Bronchial epithelial cell (primary cell): ENCODE measurements at places on chromosomes 13 and 19.

DNA sequence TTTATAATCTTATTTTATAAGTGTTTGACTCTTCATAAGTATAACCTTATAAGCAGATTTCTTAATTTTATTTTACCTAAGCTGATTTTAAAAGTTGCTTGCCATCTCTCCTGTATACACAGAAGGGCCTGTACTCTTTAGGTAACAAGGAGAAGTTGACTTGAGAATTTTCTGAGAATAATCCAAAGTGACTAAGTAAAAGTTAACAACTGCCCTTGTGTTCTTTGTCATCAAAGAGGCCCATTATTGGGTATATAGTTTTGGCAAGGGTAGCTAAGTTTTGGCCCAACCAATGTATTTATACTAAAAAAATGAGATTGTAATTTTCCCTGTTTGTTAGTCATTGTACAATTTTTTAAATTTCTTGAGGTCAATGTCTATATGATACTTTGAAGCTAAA, 3.2 kb downstream of the LCP1 start:
- no peak for DNase-seq

DNA sequence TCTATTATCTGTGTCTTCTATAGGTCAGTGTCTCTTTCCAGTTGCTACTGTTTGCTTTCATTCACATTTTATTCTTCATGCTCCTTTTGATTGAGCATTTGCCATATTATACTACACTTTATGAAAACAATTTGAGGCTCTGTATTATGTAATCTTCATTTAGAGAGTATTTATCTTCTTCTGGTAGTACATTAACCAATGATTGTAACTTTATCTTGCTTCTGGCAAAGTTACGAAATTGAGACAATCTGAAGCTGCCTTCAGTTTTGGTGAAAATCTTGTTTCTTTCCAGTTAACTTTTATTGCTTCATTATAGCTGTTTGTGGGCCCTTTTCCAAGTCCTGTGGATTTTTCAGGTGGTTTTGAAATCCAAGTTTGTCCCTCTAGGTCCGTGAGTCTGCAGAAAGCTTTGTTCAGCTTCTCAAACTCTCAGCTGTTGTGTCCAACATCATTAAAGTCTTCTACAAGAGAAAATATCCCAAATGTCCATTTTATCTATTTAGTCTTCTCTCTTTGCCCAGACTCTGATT, 1255.4 kb upstream of the SPRY2 start:
- no peak for DNase-seq

DNA sequence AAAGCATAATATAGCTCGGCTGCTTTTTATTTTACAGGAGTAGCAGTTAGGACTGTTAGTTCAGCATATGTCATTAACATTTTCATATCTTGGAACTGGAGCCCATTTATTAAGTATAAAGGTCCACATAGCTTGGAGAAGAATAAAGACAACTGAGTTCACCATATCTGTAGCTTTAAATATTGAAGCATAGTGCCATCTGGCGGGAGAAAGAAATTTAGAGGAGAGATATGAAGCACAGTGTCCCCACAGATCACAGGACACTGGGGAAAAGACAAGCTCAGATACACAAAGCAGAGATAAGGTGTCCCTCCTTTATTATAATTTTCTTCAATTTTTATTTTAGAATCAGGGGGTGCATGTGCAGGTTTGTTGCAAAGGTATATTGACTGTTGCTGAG, 104.7 kb upstream of the FREM2 start:
- peak; percentile 41 for DNase-seq

GRCh38 chr13:21383090-21383489, 76.0 kb downstream of the ZDHHC20 start:
- DNase-seq, result no peak

GRCh38 chr13:100597253-100597652, 8.7 kb upstream of the GGACT start:
- DNase-seq, result no peak

DNA sequence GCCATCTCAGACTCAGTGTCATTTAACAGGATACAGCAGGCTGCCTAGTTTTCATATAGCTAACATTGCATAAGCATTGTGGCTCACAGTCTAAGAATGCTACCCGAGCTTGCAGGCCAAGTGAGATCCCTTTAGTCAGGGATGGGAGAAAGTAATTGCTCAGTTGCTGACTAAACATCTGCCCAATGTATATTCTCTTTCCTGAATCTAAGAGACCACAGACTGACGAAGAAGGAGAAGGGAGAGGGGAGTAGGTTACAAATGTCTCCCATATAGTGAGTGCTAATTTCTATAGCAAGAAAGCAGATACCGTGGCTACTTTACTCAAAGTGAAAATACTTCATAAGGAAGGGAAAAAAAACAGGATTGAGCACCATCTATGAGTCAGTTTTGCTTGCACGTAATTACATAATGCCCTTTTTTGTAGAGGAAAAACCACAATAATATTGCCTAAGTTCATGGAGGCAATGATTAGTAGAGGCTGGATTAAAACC, 453.9 kb downstream of the COG6 start:
- DNase-seq, result peak; percentile 99

DNA sequence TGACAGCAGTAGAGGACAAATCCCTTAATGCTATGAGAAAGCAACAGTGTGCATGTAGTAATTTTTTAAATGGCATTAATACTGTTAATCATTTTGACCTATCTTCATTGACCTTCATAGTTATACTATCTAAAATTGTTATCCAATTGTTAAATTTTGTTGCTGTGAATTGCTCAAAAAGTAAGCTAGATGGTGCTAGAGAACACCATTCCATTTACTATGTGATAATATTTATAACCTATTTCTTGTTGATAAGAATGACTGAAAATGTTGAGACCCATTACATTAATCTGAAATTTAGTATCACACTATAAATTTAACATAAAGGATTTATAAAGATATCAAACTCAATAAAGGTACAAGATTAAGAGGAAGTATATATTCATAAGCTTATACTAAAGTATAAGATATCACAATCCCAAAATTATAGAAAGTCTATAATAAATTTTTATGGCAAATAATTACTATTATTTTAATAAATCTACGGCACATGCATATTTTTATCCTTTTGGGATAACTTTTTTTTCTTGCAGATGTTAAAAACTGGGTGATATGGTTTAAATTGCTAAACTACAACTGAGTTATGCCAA, 1573.3 kb downstream of the PCDH9 start:
- DNase-seq, result peak; percentile 22

DNA sequence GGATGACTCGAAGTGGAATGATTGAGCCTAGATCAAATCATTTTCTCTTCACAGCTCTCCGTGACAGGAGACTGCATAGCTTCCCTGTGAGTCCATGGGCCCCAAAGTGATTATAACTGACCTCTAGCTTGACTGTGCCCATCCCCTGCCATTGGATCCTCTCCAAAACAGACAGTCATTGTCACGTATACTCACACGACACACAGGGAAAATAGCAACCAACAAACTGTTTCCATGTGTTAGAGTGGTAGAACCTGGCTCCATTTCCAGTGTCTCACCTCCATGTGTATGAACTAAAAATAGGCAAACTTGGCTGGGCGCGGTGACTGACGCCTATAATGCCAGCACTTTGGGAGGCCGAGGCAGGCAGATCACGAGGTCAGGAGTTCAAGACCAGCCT, 48.8 kb upstream of the NPAS1 start:
- no peak for DNase-seq

DNA sequence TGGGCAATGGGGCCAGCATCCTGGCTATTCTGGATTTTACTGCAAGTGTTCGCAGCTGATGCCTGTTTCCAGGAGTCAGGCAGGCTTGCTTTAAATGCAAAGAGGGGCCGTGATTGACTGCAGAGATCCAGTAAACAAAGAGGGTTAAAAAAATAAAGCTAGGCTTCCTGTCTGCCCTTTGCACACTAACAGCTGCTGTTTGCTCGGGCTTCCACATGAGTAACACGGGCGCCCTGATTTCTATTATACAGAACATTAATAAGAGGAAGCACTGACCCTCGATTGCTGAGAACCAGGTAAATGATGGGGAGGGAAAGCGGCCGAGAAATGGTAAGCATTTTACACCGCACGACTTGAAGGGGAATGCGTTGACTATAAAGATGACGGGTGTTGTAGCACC, 254.2 kb upstream of the ZNF507 start:
- DNase-seq, result no peak

DNA sequence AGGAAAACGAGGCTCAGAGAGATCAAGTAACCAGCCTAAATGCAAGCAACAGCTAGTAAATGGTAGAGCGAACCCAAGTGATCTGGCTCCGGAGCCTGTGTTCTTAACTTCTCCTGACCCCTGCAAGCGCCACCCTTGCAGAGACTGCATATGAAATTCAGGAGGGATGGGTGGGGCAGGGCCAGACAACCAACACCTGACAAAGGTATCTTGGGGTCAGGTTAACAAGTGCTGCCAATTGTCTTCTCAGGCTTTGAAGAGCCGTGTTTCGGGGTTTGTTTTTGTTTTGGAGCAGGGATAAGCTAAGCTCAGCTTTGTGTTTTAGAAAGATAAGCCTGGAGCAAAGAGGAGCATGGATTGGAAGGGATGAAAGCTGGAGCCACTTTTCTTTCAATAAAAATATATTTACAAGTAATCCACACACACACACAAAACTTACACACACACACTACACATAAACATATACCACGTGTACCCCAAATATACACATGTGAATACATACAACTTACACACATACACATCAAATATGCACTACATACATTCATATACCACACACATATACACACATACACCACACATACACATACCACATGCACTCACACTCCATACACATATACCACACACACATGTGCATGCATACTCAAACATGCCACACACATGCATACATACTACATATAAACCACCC, 722.0 kb downstream of the DIAPH3 start:
- DNase-seq, result no peak

DNA sequence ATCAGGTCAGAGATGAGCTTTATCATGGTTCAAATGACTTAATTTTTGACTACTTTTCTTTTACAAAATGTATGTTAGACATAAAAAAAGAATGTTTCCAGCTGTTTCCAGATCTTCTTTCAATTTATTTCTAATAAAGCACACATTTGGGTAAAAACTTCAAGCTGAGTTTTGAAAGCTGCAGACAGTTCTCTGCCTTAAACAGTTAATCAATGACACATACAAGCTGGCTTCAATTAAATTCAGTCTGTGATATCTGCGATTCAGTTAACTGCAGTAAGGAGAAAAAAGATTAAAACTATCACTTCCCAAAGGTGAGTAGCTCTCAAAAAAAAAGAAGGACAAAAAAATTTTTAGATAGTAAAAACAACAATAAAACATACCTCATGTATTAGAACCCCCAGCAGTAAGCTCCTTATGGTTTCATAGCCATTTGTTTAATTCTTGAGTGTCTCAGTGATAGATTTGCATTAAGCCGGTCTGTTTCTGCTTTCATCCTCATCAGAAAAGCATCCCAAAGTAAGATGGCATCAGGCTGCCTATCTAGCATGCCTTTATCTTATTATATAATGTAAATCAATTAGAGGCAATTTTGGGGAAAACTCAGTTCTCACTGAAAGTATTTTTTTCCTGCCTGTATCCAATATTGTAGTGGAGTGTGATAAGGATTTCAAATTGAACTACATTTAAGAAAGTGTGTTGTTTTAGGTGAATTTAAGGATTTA, 81.8 kb upstream of the STARD13 start:
- no peak for DNase-seq

DNA sequence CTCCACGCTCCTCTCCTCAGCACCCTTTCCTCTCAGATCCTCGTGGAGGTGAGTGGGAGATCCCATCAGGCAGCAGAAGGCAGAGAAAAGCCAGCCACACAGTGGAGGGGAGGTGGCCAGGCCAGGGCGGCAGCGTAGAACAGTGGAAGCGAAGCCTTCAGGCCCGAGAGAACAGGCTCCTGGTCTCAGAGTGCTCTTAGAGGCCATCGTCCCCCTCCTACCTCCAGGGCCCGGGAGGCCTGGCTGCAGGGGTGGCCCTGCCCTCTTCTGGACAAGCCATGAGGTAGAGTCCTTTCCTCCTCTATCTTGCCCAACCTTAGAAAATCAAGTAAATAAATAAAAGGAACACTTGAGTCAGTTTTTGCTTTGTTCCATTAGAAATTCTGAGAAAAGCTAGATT, 202.0 kb downstream of the KATNAL1 start:
- DNase-seq, result no peak

DNA sequence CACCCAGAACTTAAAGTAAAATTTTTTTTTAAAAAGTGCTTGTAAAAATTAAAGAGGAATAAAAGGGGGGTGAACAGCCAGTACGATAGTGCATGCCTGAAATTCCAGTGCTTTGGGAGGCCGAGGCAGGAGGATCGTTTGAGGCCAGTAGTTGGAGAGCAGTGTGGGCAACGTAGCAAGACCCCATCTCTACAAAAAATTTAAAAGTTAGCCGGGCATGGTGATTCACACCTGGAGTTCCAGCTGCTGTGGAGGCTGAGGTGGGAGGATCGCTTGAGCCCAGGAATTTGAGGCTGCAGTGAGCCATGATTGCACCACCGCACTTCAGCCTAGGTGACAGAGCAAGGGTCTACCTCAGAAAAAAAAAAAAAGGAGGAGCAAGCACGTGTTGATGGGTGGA, 7.8 kb downstream of the ADAMTSL5 start:
- DNase-seq, result no peak

- DNase-seq, result no peak
Observed at GRCh38 chr13:44809190-44809589, 180.1 kb downstream of the NUFIP1 start.

- peak; percentile 56 for DNase-seq
Observed at GRCh38 chr19:33094436-33095067, 13.6 kb downstream of the GPATCH1 start.

- peak; percentile 60 for DNase-seq
Observed at GRCh38 chr19:374183-374885, 29.7 kb upstream of the MIER2 start.

- DNase-seq, result no peak
Observed at GRCh38 chr19:17775245-17775927, 19.6 kb upstream of the B3GNT3 start.

GRCh38 chr19:3110126-3110825, 16.1 kb downstream of the GNA11 start:
- no peak for DNase-seq

DNA sequence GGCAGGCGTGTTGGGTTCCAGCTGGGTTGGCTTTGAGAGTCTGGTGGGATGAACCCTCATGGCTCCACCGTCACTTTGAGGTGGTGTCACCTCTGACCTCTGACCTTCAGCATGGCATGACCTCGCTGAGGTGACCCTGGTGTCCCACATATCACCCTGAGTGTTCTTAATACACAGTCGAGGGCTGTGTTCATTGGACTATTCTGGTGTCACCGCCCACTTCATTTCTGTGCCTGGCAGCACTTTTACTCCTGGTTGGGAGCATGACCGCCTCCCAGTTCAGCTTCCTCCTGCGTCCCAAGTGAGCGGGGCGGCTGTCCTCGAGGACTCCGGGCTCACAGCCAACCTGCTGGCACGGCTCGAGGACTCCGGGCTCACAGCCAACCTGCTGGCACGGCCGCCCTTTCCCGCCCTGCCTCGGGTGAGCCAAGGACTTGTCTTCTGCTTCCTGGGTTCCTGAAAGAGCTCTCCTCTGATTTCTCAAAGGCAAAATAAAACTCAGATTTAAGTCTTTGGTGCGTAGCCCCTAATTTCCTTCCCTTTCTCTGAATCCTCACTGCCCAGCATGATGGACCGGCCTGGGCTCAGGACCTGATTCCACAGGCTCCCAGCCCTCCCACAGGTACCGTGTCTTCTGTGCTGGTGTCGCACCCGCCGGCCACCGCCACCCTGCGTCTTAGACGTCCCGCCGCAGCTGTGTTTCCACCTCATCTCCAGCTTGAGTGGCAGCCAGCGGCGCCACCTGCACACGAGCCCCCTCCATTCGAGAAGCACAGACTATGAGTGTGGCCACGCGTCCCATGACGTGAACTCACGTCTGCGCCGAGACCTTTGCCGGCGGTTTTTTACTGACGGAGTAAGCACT, 10.4 kb downstream of the ATP4B start:
- DNase-seq, result peak; percentile 39

GRCh38 chr19:14346279-14346678, 35.0 kb upstream of the ADGRE5 start:
- DNase-seq, result no peak
